Naive thymus-derived CD4-positive, alpha-beta T cell (primary cell): ENCODE measurements at places on chromosomes 13 and 19. TPM values are rescaled to one million over a fixed set of nuclear protein-coding genes. Genes with fewer than 3 reads are reported as not detected.

MBD3L2 gene
- not detected in 2 replicates for total RNA-seq

ADM5 gene
- total RNA-seq = 3.1 and 4.6 TPM in 2 replicates

VSTM1 gene
- total RNA-seq = not detected

DNA sequence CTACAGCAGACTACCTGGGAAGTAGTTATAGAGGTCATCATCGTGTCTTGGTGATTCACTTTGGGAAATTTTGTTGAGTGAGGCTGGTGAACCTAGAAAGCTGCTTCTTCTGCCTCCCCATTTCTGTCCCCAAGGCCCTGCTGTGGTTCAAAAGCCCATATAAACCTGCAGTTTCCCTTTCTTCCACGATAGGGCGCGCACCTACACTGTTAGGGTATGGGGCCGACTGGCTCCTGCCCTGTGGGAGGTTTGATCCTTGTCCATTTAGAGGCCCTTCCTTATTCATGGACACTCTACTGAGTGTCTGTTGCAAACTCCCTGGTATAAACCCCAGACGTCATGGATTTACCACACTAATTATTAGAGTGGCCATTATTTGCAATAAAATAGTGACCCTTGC lies 191.8 kb downstream of the GGACT start:
- DNase-seq = no peak

- peak; percentile 47 for DNase-seq
Observed at GRCh38 chr19:40165362-40165937, 25.8 kb upstream of the MAP3K10 start.

DNA sequence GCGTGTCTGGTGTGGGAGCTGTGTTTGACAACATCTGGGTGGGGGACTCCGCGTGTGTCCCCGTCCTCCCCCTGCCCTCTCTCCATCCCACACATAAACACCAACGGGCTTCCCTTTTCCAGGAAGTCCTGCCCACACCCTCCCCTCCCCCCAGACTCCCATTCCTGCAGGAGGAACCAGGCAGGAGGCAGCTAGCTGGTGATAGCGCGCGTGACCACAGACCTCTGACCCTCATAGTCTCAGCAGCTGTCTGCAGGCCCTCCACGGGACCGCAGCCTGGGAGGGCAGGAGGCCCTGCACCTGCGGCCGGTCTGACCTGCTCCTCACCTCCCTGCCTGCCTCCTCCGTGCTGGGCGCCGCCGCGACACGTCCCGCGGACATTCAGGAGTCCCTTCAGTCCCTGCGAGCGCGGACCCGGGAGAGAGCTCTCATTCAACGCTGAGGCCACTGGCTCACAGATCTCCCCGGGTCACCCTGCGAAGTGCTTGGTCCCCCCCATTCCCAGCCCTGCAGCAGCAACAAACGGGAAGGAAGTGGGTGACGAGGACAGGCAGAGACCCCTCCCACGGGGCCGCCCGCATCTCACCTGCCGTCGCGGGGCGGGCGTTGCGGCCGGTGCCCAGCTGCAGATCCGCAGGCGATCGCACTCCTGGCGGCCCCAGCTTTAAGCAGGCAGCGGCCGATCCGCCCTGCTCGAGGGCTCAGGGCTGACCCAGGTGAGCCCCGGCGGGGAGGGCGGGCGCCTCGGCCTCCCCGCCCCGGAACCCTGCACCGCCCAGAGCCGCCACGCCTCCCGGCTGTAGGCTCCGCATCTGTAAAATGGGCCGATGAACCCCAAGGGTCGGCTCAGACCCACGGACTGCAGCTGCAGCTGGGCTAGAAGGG lies 1.1 kb upstream of the ACP5 start:
- DNase-seq = peak; percentile 27

GRCh38 chr19:7674010-7675005 lies 2.6 kb upstream of the MCEMP1 start:
- no peak for DNase-seq
